ENCODE measurements at places on chromosomes 6 and 20.

- no peak for DNase-seq
Observed at GRCh38 chr20:49785852-49786175, 26.8 kb upstream of the SLC9A8 start.

DNA sequence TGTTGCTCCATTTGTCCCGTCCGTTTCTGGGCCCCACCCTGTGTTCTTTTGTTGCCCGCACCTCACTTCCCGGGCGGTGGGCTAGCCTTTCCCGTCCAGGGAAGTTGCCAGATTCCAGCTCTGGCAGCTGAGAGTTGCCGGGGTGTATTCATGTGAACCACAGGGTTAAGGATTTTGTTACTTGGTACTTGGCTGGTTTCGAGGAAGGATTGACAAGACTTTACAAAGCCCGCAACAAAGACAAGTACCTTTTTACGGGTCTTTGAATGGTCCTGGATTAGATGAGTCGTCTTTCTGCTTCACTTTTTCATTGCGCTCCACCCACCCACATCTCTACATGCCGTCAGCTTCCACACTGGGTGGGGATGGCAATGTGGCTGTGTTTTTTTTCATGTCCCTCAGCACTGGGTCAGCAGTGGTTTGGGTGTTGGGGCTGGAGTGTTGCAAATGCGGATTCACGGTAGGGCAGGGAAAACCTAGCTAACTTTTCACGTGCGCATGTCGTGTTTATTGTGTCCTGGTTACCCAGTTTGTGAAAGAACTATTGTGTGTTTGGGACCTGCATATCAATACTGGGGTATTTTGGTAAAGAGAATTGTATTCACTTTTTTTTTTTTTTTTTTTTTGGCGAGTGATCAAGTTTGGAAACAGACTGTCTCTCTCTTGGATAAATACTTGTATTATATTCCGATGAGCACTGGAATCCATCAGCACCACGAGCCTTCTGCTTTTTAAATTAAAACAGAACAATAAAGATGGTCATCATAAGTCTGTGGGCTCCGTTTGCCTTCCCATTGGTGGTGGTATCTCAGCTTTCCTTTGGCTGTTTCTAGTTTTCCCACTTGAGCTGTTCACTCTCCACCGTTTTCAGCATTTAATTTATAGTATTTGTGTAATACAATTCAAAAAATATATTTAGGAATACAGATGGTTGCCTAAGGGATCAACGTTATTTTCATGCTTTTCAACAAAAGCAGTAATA lies 1.2 kb downstream of the DUSP22 start:
- no peak for DNase-seq

GRCh38 chr20:38665506-38666285 lies 58.6 kb upstream of the SLC32A1 start:
- no peak for DNase-seq

GRCh38 chr20:53793783-53794383 lies 200.2 kb upstream of the ZNF217 start:
- DNase-seq: no peak

DNA sequence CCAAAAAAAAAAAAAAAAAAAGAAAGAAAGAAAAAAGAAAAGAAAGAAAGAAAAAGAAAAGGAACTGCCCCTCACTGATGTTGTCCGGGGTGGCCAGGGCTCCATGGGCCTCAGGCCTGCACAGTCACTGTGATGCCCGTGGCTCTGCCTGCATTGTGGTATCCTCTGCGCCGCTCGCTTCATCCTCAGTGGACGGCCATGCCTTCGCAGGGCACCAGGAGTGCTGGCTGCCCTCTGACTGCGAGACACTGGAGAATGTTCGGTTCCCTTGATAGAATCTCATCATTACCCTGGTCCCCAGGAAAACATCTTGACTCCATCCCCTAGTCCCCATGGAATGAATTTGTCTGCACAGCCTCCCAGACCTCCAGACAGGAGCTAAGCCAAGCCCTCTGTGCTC lies 61.7 kb downstream of the TMEM242 start:
- DNase-seq: no peak

DNA sequence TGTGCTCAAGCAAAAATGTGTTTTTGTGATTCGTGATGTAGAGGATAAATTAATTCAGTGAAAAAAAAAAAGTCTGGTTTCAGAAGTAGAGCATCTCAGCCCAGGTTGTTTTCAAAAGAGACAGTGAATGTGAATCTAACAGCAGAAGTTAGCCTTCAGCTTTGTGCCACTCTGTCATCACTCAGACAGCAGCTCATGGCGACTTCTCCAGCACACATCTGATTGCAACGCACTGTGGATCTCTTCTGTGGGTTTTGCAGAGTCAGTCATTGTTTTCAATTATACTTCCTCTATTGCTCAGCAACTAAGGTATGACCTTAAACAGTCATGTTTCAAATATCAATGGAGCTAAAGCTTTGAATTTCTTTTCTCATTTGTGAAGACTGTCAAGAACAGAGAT lies 335.5 kb upstream of the POU3F2 start:
- DNase-seq: no peak

DNA sequence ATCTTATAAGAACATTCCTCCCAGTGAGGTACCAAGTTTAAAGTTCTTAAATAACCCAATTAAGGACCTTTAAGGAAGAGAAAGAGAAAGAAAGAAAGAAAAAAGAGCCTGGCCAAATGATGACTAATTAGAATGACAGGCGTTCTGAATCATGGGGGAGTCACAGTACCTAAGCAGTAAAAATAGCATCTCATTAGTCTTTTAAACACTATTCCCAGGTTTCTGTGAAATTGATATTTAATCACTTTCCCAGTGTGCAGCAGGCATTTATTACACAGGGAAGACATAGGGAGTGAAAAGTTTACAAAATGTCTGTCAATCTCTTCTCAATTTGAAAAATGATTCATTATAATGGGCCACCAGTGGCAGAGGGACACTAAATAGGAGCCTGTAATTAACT lies 251.4 kb upstream of the MANEA start:
- no peak for DNase-seq

DNA sequence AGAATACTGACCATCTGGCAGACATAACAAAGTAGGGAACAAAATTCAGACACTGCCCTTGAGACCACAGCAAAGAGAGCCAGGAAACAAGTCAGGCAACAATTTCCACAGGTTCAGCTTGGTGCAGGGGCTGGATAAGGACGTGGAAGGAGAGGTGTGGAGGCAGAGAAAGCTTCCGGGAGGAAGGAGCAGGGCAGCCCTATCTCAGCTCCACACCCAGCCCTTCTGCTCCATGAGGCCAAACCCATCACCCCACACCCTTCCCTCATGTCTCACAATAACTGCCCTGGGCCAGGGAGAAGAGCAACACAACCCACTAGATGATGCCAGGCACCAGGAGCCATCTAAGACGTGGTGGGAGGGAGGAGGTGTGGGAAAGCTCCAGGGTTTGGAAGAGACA lies 5.8 kb downstream of the SNHG17 start:
- no peak for DNase-seq

DNA sequence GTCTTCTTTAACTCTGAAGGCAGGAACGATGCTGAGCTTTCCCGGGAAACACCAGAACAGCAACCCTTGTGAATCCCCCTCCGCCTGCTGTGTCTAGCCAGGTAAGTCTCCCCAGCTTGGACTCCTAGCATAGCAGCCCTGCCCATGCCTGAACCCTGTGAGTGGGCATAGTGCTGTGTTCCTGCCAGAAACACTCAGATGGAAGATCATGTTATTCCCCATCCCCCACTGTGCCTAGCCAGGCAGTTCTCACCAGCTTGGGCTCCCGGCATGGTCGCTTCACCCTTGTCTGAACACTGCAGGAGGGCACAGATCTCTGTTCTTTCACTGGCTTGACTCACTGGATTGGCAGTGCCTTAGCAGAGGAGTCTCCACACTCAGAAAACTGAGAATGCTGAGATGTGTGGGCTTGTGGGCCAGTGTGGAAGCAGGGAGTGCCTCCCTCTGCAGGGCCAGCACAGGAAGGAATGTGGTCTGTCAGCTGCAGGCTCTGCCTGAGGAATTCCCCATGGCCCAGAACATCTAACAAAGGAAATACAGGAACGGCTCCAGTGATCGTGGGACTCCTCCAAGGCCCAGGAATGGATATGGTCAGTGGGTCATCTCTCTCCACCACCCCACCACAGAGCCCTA lies 440.1 kb upstream of the ADGRB3 start:
- no peak for DNase-seq

DNA sequence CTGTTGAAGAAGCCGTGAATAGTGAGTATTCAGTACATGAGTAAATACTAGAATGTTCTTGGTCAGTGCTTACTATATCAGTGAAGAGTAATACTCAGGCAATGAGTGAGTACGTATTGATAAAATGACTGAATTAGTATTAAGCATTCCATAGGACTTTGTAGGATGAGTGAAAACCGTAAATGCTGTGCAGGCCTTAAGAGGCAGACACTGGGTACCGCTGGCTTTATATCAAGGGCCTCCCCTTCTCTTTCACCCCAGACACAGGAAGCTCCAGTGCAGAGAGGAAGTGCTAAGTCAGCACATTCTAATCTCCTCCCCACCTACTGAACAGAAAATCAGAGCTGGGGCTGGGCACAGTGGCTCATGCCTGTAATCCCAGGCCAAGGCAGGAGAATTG lies 24.2 kb downstream of the POFUT1 start:
- no peak for DNase-seq

DNA sequence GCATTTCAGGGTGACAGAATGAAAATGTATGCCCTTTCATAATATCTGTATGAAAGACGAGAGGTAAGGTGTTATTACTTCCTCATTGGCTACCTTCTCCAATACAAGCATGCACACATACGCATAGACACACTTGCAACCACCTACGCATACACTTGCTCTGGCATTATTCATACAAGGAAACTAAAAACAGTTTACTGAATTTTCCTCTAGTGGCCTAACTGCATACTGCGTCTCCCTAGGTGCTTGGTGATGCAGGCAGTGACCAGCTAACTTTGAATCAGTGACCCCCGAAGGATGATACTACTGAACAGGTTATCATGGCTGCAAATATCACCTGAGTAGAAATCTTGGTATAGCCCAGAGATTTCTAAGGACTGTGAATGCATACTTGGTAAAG lies 593.1 kb downstream of the PKHD1 start:
- DNase-seq: no peak

GRCh38 chr20:35742741-35743523 lies 872 bp upstream of the RBM39 start:
- DNase-seq: no peak

DNA sequence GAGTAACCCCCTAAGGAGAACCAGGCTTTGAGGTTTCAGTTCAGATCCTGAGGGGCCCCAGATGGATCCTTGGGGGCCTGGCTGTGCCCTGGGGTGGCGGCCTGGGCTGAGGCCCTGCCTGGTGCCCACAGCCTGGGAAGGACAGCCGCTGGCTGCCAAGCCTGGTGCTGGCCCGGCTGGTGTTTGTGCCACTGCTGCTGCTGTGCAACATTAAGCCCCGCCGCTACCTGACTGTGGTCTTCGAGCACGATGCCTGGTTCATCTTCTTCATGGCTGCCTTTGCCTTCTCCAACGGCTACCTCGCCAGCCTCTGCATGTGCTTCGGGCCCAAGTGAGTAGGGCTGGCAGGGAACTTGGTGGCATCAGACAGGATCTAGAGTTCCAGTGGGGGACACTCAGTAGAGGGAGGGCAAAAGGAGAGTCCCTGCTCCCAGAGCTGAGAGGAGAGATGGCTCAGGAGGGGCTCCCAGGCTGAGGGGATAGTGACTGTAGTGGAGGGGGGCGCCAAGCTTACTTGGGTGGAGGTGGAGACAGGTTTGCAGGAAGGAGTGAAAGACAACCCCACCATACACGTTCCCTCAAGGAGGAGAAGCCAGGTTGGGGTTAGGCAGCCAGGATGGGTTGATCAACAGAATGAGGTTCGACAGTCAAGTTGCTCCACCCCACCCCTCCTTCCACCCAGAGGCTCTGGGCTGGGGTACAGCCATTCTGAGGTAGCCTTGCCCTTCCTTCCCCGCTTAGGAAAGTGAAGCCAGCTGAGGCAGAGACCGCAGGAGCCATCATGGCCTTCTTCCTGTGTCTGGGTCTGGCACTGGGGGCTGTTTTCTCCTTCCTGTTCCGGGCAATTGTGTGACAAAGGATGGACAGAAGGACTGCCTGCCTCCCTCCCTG lies 9.5 kb downstream of the SLC29A1 start:
- no peak for DNase-seq

- no peak for DNase-seq
Observed at GRCh38 chr20:19808498-19808897, 50.4 kb downstream of the RIN2 start.

- DNase-seq: no peak
Observed at GRCh38 chr6:36350681-36351571, 14.2 kb upstream of the BNIP5 start.

DNA sequence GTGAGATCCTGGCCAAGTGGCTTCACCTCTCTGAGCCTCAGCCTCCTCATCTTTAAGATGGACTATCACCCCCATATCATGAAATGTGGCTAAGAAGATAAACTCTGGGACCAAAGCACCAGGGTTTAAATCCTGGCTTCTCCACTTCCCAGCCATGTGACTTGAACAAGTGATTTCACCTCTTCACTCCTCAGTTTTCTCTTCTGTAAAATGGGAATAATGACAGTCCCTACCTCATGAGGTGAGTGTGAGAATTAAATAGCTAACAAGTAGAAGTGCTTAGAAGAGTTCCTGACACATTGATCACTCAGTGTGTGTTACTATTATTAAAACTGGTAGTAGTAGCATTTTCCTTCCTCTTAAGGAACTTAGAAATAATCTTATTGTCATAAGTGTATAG lies 516.9 kb upstream of the SULF2 start:
- DNase-seq: no peak

DNA sequence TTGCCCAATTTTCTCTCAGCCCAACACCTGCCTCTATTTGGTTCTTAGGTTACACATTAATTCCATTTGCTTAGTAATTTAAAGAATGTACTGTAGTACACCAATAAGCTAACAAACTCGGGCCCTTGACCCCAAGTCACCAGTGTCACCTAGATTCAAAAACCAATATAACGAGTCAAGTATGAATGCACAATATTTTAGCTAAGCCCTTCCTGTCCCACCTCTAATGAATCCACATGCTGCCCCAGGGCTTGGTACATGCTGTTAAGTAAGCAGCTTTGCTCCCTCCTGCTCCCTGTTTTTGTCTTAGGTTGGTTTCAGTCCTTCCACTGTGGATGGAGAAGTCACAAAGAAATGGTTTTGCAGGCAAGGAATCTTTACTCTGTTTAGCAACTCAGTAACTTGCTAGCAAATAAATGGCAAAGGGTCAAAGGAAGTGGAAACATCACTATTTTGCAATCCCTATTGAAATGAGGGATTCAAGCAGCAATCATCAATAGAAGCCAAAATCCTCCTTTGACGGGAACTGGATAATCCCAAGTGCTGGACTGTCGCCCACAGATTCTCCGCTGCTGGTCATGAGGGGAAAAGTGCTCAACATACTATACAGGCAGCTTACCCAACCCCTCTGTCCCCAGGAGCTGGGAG lies 5.0 kb upstream of the MPC1 start:
- DNase-seq: no peak

GRCh38 chr20:14208956-14209355 lies 128.5 kb downstream of the FLRT3 start:
- DNase-seq: no peak

- DNase-seq: no peak
Observed at GRCh38 chr20:25245461-25245860, 2.4 kb upstream of the PYGB start.

Data from occipital lobe (tissue), 3 donors.